Activated CD4-positive, alpha-beta T cell treated with anti-CD3 and anti-CD28 coated beads, Interleukin-2, amount 50 U/mL, for 4 hours (primary cell): ENCODE measurements at places on chromosomes 2 and 18.

DNA sequence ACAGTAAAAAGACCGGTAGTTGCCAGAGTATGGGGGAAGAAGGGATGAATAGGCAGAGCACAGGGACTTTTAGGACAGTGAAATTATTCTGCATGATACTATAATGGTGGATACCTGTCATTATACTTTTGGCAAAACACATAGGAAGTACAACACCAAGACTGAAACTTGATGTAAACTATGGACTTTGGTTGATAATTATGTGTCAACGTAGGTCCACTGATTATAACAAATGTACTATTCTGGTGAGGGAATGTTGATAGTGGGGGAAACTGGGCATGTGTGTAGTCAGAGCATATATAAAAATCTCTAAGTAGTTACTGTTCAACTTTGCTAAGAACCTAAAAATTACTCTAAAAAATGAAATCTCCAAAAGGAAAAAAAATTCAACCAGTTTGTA, 629.7 kb downstream of the CCDC85A start:
- no peak for DNase-seq

GRCh38 chr2:147463881-147464520, 380.8 kb upstream of the ACVR2A start:
- DNase-seq, result no peak

DNA sequence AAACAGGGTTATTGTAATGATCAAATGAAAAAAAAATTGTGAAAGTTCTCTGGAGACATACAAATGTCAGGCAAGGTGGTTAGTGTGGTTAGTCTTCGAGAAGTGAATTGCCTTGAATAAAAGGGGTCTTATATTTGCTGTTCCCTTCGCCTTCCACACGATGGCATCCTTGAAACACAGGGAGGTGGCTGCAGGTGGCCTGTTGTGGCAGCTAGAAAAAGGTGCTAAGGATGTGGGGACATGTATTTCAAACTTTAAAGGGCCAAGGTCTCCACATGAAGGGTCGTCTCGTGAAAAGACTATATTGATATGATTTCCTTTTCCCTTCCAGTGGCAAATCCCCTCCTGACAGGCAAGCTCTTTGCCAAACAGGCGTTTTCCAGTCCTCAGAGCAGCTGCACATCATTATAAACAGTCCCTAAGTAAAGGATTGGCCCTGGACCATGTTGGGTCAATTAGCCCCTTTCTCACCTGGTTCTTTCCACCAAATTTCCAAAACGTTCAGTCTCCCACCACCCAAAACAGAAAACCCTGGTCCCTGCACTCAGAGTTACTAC, 68.5 kb downstream of the COPS8 start:
- peak; percentile 29 for DNase-seq

DNA sequence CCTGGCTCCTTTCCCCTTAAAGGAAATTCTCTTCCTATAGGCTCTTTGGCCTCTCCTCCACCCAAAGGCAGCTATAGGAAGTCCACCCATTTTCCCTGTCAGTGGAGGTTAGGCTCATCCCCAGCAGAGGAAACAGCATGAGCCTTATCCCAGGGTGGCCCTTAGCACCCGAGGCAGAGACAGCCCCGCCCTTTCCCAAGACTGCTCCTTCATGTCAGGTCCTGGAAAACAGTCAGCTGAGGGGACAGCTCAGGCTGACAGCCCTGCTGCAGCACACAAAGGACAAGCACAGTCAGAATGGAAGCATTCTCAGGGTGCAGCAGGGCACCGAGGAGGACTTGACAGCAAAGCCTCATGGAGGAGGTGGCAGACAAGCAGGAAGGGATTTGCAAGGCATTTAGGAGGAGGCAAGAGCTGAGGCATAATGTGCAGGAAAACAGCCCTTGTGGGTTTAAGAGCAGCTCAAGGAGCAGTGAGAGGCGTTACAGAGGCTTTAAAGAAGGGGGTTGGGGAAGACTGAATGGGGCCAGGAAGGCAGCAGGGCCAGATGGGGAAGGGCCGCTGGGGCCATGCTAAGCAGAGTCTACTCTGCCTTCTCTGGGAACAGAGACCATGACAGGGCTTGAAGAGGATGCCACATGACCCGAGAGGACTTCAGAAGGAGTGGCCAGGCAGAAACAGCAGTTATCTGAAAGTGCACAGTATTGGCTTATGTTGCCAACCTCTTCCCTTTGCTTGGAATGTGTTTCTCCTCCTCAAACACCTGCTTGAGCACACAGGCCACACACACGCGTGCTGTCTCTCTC, 216.6 kb downstream of the SH3BP4 start:
- DNase-seq, result no peak

- DNase-seq, result no peak
These were observed 276.1 kb upstream of the PKDCC start for GRCh38 chr2:41771710-41772109.

DNA sequence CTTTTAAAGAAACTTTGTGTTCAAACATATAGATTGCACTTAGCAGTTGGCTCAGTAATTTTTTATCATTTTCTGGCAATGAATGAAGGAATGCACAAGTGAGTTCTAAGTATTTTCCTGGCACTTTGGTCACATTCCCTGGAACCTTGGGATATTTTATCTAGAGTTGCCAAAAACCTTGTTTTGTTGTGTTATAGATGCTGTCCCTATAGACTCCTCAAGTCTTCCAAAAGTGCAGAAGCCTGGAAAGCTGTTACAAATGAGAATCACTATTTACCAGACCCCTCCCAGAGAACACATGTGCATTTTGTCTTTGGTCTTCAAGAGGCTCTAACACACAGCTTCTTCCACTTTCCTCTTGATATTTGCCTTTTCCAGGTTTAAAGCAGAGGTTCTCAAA, 108.3 kb downstream of the RND3 start:
- DNase-seq, result no peak

DNA sequence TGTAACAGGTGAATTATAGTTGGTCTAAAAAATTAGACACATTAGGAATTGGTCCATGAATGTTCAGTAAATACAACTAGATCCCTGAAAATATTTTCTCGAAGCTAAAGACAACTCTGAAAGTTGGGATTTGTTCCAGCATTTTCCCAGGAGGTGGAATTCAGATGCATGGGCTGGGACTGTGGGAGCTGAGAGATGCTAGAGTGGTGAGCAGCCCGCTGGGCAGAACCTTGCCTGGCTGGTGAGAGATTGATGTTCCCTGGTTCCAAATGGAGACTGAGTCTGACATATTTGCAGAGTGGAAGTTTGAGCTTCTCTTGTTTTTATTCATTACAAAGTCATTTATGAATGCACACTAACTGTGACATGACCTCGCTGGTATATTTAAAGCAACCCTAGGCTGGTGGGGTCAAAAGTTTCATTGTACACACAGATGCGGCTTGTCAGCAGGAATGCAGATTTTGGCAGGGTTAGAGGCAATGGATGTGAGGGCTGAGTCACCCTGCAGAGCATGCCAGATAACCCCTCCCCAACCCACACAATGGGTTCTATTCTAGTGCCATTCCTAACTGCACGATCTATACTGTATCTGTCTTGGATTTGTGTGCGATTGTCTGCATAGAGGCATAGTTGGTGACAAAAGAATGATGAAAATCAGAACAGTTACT, 23.5 kb upstream of the TMEM178A start:
- DNase-seq, result no peak

GRCh38 chr18:45554389-45554737, 60.9 kb upstream of the SLC14A2 start:
- DNase-seq, result no peak

- no peak for DNase-seq
These were observed 78.1 kb upstream of the LAPTM4A start for GRCh38 chr2:20129331-20130159.

GRCh38 chr2:143807192-143807591, 678.0 kb downstream of the ARHGAP15 start:
- DNase-seq, result no peak
